Upper lobe of left lung (tissue), 6 donors: ENCODE measurements at places on chromosomes 7 and 10. TPM values are rescaled to one million over a fixed set of nuclear protein-coding genes. Genes with fewer than 3 reads are reported as not detected.

PLEKHA1 gene
- 39.8 TPM for total RNA-seq

HOXA4 gene
- total RNA-seq, result 10.5 TPM

- DNase-seq, result no peak
These were observed 82.9 kb upstream of the OGDHL start for GRCh38 chr10:49844775-49845595.

GRCh38 chr7:4734587-4735345, 40.7 kb upstream of the AP5Z1 start:
- DNase-seq, result no peak

RINT1 gene
- 9.4 TPM for total RNA-seq

DNA sequence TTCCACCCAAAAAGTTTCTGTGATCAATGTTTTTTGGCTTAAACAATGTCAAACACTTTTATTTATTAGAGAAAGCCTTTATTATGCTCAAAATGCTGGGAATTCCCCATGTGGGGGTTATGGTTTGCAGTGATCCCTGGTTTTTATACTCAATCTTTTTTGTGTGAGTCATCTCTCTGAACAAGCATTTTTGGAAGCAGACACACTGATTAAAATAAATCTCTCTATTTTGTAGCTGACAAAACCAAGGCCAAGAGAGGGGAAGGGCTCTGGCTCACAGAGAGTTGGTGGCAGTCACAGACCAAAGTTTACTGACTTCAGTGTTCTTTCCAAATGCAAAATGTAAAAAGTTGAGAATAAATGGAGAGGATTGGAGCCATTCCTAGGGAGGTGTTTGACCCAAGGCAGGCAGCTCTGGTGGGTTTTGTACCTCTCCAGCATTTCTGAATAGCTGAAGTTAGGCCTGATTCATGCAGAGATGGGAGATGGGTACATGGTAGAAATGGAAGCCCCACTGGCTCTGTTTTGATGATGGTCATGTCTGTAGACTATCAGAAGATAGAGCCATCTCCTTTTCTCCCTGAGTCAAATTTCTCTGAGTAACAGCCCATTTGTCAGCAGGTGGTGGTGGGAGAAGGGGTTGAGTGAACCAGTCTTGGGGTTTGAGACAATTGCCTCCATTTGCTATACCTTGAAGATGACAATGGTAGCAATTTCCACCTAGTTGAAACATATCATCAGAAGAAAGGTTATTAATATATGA, 45.4 kb upstream of the NAMPT start:
- no peak for DNase-seq

CNPY1 gene
- not detected for total RNA-seq

- DNase-seq, result no peak
These were observed 45.4 kb downstream of the PPIF start for GRCh38 chr10:79392506-79393176.

GRCh38 chr7:48299580-48300169, 128.4 kb downstream of the ABCA13 start:
- DNase-seq, result no peak

DNA sequence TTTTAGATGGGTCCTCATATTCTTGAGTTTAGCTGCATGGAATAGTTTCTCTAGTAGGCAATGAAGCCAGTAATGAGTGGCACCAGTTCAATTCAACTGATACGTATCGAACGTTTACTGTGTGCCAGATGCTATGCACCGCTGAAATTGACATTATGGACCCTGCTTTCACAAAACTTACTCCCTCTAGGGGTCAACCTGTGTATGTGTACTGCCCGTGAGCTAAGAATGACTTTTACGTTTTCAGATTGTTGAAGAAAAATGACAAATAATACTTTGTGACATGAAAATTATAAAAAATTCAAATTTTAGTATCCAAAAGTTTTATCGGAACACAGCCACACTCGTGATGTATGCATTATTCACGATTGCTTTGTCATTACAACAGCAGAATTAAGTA, 95.5 kb downstream of the ZMYND11 start:
- no peak for DNase-seq

DNA sequence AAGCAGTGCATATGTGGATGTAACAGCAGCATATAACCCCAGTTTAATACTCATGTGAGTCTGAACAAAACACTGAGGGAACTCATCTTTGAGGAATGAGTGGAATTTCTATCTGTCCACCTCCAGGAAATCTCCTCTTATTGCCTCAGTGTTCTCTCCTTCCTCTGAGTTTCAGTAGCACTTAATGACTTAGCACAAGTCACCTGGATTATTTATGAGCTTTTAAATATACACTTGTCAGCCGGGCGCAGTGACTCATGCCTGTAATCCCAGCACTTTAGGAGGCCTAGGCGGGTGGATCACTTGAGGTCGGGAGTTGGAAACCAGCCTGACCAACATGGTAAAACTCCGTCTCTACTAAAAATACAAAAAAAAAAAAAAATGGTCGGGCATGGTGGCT, 4.3 kb downstream of the LRRC20 start:
- DNase-seq, result peak; percentile 76

ITPRID1 gene
- 0.10 TPM for total RNA-seq

ADAMTS14 gene
- 1.8 TPM for total RNA-seq

GRCh38 chr10:102948786-102949185, 30.7 kb downstream of the CNNM2 start:
- DNase-seq, result no peak

DNA sequence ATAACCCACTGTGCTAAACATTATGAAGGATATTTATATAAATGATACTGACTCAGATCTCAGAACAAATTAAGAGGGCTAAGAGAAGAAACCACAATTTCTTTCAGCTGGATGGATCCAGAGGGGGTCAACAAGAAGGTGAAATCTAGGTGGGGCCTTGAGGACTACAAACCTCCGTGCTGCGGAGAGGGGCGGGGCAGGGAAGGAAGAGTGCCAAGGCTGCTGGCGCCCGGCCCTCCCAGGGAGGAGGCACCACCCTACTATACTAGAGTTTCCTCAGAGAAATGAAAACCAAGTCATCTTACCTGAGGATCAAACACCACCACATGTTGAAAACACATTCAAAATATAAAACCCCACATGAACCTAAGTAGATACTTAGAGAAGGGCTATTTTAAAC, 29.3 kb upstream of the CRYGN start:
- DNase-seq, result no peak

GRCh38 chr7:200290-200689, 7.9 kb downstream of the FAM20C start:
- no peak for DNase-seq

DNA sequence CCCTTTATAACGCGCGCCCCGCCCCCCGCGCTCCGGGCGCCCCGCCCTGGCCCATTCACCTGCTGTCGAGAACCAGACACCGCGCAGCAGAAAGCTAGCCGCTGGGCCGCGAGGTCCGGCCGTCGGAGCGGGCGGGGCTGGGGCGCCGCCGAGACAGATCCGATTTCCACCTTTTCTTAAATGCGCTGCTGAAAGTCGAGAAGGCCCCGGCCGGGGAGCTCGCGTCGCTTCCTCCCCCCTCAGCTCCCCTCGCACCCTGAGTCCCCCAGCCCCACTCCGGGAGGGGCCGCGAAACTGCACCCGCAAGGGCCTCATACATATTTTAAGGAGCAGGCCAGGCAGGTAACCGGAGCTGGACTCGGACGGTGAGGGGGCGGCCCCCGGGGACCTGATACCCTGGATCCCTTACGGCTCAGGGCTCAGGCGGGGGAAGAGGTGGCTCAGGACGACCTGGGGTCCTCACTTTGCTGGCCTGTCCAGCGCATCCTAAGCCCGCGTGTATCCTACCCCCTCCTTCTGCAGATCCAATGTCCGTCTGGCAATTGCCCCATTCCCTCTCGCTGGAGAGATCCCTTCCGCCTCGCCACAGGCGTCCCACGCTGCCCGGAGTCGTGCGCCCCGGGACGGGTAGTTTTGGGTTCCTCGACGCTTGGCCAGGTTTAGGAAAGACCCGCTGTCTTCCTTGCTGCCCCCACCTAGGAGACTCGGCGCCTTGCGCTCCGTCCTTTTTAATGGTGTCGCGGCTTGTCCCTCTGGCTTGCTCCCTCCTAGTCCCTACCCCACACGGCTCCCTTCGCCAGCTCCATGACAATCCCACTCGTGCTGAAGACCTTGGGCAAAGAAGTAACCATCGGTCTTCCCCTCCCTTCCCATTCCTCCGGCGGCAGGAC, 170.6 kb downstream of the UBE2H start:
- DNase-seq, result peak; percentile 89

C7orf57 gene
- 15.5 TPM for total RNA-seq

PHYHIPL gene
- 0.06 TPM for total RNA-seq

GRCh38 chr7:129493555-129493954, 8.8 kb upstream of the SMKR1 start:
- no peak for DNase-seq

DNA sequence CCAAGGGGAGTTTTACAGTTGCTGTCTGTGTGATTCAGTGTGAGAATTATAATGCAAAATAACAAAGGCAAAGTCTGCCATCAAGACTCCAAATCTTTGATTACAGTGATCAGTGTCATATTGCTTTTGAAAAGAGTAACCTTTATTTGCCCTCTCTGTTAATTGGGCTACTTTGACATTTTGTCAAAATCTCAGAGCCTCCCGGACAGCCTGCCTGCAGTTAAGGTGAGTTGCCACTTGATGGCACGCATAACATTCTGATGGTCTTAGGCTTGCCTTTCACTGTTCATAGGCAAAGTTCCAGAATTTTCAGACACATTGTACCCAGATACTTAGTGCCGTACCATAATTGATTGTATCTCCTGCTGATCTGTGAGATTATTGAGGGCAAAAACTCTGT, 253.5 kb downstream of the ABCA13 start:
- DNase-seq, result no peak

- no peak for DNase-seq
These were observed 339.4 kb downstream of the SFMBT2 start for GRCh38 chr10:7071421-7071820.

ELN gene
- total RNA-seq, result 582 TPM

DNA sequence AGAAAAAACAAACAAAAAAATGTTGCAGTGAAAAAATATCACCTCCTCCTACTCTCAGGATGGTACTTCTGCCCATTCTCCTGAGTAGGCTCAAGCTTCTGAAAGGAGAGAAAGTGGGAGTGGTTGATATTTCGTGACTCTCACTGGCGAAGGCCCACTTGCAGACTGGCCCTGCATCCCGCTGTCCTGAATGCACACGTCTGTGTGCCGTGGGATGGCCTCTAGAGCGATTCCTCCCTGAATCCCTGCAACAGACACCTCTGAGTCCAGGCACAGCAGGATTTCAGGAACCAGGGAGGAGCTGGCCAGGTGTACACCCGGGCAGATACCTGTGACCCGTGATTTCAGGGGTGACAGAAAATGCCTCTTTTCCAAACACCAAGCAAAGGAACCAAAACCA, 319.2 kb downstream of the DPP6 start:
- DNase-seq, result no peak

SH3PXD2A gene
- 24.3 TPM for total RNA-seq

DNA sequence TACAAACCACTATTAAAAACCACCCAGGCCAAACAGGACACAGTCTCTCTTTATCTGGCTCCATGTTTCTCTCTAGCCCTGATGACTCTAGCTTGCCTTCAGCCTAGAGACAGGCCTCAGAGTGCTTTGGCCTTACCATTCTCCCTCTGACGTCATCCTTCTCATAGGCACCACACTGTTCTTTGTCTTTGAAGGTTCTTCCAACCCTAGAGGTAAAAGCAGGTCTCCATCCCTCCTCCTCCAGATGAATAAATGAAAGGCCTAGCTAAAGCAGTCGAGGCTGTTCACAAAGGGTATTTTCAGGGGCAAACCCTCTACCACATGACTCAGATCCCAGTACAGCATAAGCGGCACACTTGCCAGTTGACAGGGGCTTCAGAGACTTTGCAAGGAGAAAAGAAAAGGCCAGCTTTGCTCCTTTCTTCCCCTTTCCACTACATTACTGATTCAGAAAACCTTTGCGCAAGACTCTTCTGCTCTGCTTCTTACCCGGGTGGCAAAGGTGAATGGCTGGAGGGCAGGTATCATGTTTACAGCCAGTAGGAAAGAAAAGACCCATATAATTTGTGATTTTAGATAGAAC, 14.8 kb downstream of the NFE2L3 start:
- DNase-seq, result no peak

GRCh38 chr10:29977171-29977570, 82.2 kb downstream of the JCAD start:
- DNase-seq, result no peak
